Ascending aorta (tissue), 2 donors: ENCODE measurements at places on chromosomes 5 and 9. TPM values are rescaled to one million over a fixed set of nuclear protein-coding genes. Genes with fewer than 3 reads are reported as not detected.

Gene DMRT3
- total RNA-seq: not detected

Gene RNF208
- total RNA-seq: 6.7 TPM

Gene PTPN3
- 4.3 TPM for total RNA-seq

Gene FKBP15
- 24.4 TPM for total RNA-seq

Gene DCTN4
- total RNA-seq: 28.1 TPM
